Muscle of arm (tissue), 14 donors: ENCODE measurements at places on chromosomes 1 and 21. TPM values are rescaled to one million over a fixed set of nuclear protein-coding genes. Genes with fewer than 3 reads are reported as not detected.

DNA sequence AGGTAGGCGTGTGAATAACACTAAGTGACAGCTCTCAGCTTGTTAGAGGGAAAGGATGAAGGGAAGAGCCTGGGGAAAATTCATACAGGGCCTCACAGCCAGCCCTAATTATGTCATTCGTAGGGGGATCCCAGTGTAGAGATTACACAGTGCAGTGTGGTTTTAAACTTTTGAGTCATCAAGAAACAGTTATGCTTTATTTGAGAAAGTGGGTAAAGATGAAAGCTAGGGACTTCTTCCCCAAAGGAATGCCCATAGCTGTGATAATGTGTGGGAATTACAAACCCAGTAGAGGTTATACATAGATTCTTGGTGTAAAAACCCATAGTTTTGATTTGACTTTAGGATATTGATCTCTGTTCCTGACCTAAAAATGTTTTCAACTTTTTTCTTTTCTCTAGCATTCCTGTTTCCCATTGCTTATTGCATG lies 1.9 kb downstream of the TTF2 start:
- no peak for DNase-seq

GRCh38 chr1:63829349-63830327 lies 55.8 kb downstream of the ROR1 start:
- peak; percentile 88 for DNase-seq

GRCh38 chr21:41674402-41674801 lies 92.5 kb downstream of the RIPK4 start:
- DNase-seq: no peak

DNA sequence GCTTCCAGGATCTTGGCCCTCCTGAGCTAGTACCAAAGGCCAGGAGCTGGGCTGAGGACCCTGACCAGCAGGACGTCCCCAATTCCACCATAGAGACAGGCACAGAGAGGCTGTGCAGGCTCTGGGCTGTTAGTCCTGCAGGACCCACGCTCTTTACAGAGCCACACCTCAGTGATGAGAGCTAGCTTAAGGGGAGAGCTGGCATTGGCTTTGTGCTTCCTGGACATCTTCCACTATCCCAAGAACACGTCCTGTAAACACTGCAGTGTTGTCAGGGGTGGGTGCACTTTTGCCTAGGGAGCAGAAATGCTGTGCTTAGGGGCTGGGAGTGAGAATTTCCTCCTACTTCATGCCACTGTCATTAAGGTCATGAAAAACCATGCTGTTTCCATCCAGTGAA lies 91.7 kb upstream of the EDN2 start:
- no peak for DNase-seq

- no peak for DNase-seq
These were observed at the start of gene EVA1C for GRCh38 chr21:32412162-32413014. Gene EVA1C, plus strand, starts transcription at chr21:32412706. Its CDS starts 148 bp downstream, at chr21:32412854.

The TSPAN1 gene
- polyA plus RNA-seq: 0.48 TPM

DNA sequence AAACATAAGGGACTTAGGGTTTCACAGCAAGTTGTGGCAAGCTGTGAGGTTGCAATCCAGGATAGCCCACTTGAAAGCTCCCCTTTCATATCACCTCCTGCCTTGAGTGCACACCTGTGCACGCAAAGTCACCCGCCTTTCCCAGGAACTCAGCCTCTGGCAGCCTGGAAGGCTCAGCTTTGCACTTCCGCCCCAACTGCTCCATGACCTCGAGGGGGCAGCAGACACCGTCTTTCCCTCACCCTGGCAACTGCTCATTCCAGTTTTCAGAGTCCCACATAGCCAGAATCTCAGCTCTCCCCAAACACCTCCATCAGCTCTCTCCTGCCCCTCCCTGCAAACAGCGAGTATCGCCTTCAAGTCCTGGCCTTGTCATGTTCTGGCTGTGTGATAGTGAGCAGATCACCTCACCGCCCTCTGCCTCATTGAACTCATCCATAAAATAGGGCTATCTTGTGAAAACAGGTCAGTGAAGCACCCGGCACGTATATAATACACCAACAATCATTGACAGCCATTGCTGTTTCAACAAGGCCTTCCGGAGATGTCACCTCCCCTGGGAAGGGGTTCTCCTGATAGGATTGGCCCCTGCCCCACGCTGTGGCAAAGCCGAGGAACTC lies 32.2 kb upstream of the EPB41 start:
- peak; percentile 90 for DNase-seq

GRCh38 chr1:174689524-174689923 lies 241.8 kb downstream of the GPR52 start:
- DNase-seq: no peak

DNA sequence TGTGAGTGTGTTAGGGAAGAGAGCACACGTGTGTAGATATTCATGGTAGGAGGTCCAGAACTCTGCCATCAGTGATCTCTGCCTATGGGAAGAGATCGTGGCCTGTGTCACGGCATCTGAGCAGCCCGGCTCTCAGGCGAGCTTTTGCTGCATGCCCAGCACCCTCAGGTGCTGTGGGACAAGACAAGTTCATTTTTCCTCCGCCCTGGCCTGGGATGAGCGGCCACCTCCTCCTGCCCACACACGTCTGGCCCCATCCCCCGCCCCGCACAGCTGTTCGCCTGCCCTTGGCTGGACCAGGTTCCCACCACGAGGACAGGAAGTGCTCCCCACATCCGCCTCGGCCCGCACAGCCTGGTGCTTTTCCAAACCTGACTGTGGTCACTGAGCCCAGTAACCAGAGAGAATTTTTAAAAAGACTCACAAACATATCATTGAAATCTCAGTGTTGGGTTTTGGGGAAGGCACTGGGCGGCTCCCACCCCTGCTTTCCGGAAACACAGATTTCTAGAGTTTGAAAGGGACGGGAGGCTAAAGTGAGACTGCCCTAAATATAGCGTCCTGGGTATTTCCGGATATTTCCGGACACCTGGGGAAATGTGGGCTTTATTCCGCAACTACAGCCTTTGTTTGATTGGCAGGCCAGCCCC lies 18.0 kb downstream of the BMP8A start:
- DNase-seq: no peak

GRCh38 chr1:109252893-109253802 lies 3.8 kb downstream of the CELSR2 start:
- no peak for DNase-seq

GRCh38 chr1:55445416-55445815 lies 230.3 kb upstream of the USP24 start:
- DNase-seq: no peak

DNA sequence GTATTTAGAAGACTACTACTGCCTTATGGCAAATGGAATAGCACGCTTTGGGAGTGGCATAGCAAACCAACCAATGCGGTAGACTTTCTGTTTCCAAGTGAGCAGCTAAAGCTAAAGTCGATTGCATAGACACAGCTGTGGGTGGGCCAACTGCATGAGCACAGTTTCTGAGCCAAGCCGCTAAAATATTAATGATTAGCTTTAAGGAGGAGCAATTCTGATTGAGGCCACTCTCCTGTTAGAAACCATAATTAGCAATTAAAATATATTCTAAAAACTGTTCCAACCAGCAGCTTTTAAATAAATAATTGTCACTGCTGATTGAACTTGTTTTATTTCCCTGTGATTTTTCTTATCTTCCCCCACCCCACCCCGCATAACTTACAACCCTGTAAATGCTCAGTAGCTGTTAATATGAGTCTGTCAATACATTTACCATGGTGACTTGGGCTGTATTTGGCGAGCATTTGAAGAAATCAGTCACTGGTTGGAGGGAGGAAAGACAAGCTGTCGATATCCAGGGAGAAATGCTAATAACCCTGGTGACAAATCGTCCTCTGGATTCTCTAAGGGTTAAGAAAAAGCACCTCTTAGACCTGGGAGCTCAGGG lies 32.2 kb downstream of the RNF220 start:
- DNase-seq: no peak

The PPIAL4G gene
- polyA plus RNA-seq: not detected

DNA sequence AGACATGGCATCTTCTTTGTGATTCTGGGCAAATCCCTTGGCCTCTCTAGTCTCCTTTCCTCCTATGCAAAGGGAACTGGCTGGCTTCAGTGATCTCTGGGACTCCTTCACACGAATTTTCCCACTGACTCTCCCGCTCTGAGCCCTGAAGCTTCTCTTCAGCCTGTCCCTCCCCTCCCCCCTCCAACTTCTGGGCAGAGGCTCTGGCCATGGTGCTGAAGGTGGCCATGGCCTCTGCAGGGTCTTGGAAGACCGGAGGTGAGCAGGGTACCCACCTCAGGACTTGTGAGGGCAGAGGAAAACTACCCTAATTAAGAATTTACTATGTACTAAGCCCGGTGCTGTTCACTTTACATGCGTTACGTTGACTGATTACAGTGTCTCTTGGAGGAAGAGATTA lies 29.4 kb upstream of the POU3F1 start:
- peak; percentile 52 for DNase-seq
